Esophagus squamous epithelium (tissue), 5 donors: ENCODE measurements at places on chromosomes 5 and 9. TPM values are rescaled to one million over a fixed set of nuclear protein-coding genes. Genes with fewer than 3 reads are reported as not detected.

GRCh38 chr5:33938507-33938796, 2.3 kb downstream of the RXFP3 start:
- peaks cover 82% of the 10 kb centered on the region for H3K27me3 ChIP-seq
- no peak for DNase-seq
- no peak overlapping the region for H3K4me3 ChIP-seq
- no peaks in the 10 kb centered on the region for H3K36me3 ChIP-seq
- H3K4me1 ChIP-seq, result peaks cover 23% of the 10 kb centered on the region

The DMRTA1 gene
- 5.7 TPM for total RNA-seq

DNA sequence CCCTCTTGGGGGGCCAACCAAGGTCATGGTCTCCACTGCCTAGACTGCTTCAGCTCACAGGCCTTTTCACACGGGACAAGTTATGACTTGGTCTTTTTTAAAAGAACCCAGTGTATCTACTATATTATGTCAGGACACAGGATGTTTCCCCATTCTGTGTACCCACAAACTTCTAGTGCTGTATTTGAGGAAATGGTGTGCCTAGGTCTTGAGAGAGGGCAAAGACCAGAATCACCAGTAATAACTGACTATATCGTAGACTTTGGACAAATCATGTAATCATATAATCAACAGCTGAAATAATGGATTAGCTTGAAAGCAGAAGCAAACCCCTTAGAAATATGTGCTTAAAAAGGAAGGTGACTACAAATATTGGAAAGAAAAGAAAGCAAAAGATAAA, 133.3 kb downstream of the ARL15 start:
- peak overlapping the region; percentile 17 for H3K27ac ChIP-seq
- no peaks in the 10 kb centered on the region for H3K27me3 ChIP-seq
- DNase-seq, result no peak
- no peak overlapping the region for H3K4me3 ChIP-seq

The INSL4 gene
- not detected for total RNA-seq

GRCh38 chr9:89525446-89526374, 27.8 kb upstream of the SEMA4D start:
- no peak for DNase-seq
- H3K36me3 ChIP-seq, result no peaks in the 10 kb centered on the region
- no peaks in the 10 kb centered on the region for H3K27me3 ChIP-seq
- H3K4me1 ChIP-seq, result peaks cover 13% of the 10 kb centered on the region

- H3K27me3 ChIP-seq, result no peaks in the 10 kb centered on the region
- no peak overlapping the region for H3K27ac ChIP-seq
- no peaks in the 10 kb centered on the region for H3K36me3 ChIP-seq
- H3K4me1 ChIP-seq, result no peaks in the 10 kb centered on the region
These were observed 408.1 kb downstream of the MAT2B start for GRCh38 chr5:163913548-163913947.

The PLEKHG4B gene
- total RNA-seq, result 0.19 TPM

GRCh38 chr5:92652756-92653155, 928.3 kb downstream of the NR2F1-AS1 start:
- DNase-seq, result no peak
- no peaks in the 10 kb centered on the region for H3K27me3 ChIP-seq
- H3K27ac ChIP-seq, result no peak overlapping the region
- no peaks in the 10 kb centered on the region for H3K36me3 ChIP-seq
- no peak overlapping the region for H3K4me3 ChIP-seq

The IL4 gene
- total RNA-seq, result not detected

The HBEGF gene
- total RNA-seq, result 53.3 TPM

DNA sequence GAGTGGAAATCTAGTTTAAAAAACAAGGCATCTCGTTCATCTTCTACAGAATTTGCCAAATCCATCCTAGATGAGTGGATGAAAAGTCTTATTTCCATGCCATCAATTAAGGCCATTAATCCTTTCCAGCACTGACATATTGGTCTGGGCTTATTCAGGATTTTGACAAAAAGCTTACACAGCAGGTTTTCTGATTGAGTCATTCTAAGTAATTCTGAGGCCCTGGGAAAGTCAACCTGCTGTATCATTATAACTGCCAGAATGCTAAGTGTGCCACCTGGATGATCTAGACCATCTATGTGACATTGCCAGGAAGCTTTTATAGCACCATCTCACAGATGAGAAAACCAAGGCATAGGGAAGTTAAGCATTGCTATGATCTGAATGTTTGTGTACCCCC, 132.1 kb upstream of the MAP3K1 start:
- no peaks in the 10 kb centered on the region for H3K4me1 ChIP-seq
- no peaks in the 10 kb centered on the region for H3K27me3 ChIP-seq
- H3K36me3 ChIP-seq, result no peaks in the 10 kb centered on the region
- no peak overlapping the region for H3K27ac ChIP-seq

The NR3C1 gene
- total RNA-seq, result 51.1 TPM

- H3K36me3 ChIP-seq, result no peaks in the 10 kb centered on the region
- no peak overlapping the region for H3K4me3 ChIP-seq
- H3K27me3 ChIP-seq, result peaks cover 55% of the 10 kb centered on the region
- no peaks in the 10 kb centered on the region for H3K4me1 ChIP-seq
- H3K27ac ChIP-seq, result no peak overlapping the region
- no peak for DNase-seq
These were observed 38.3 kb downstream of the SLC6A3 start for GRCh38 chr5:1406681-1407640.

DNA sequence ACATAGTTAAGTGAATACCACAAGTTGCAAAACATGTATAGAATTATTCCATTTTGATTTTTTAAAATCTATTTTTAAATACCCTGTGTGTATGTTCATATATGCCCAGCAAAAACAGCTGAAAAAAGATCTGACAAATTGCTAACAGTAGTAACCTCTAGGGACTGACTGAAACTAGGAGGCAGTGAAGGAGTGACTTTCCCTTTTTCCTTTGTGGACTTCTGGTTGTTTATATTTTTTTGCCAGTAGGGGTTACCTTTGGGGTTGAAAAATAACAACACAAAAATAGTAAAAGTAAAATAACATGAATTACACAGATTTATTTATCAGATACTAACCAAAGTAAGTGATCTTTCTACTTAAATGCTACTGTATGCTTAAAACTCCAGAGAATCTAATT, 2.9 kb downstream of the MEGF9 start:
- H3K4me1 ChIP-seq, result peaks cover 47% of the 10 kb centered on the region
- no peak for DNase-seq
- H3K4me3 ChIP-seq, result no peak overlapping the region
- no peaks in the 10 kb centered on the region for H3K27me3 ChIP-seq
- H3K27ac ChIP-seq, result peak overlapping the region; percentile 51
- no peaks in the 10 kb centered on the region for H3K36me3 ChIP-seq

The FOXD4L4 gene
- total RNA-seq, result 1.1 TPM

GRCh38 chr5:94223235-94223634, 395.2 kb downstream of the KIAA0825 start:
- no peaks in the 10 kb centered on the region for H3K36me3 ChIP-seq
- H3K4me3 ChIP-seq, result no peak overlapping the region
- H3K27me3 ChIP-seq, result no peaks in the 10 kb centered on the region
- no peak for DNase-seq
- no peak overlapping the region for H3K27ac ChIP-seq
- H3K4me1 ChIP-seq, result no peaks in the 10 kb centered on the region

DNA sequence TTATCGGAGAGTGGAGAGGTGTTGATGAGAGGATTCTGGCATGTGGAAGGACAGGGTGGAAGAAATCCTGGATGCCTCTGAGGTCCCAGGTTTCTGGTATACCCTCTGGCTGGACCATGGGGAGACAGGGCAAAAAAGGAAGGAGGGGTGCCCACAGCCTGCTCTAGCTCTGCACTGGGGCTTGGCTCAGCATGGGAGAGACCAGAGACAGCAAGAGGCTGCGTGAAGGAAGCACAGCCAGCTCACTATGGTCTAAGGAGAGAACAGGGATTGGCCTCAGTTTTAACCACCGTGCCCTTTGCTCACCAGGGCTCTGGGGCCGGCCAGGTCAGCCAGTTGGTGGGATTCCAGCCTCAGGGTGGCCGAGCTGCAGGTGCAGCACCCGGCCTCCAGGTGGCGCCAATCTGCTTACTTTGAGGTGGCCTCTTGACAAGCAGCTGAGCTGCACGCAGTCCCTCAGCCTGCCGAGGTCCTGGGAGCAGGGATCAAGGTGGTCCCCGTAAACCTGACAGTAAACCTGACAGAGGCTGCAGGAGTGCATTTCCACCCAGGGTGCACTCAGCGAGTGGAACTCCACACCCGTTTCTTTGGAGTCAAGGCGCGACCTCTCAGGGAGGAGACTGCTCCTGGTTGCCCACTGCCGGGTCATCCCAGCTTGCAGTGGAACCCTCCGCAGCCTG, 25.0 kb upstream of the SPTLC1 start:
- peaks cover 9% of the 10 kb centered on the region for H3K4me1 ChIP-seq
- no peaks in the 10 kb centered on the region for H3K36me3 ChIP-seq
- peak; percentile 24 for DNase-seq
- H3K27ac ChIP-seq, result no peak overlapping the region

- no peak for DNase-seq
- H3K4me1 ChIP-seq, result peaks cover 9% of the 10 kb centered on the region
- H3K27ac ChIP-seq, result no peak overlapping the region
- H3K4me3 ChIP-seq, result peak overlapping the region; percentile 36
- no peaks in the 10 kb centered on the region for H3K36me3 ChIP-seq
These were observed 181.9 kb upstream of the TBCA start for GRCh38 chr5:77957931-77958521.

DNA sequence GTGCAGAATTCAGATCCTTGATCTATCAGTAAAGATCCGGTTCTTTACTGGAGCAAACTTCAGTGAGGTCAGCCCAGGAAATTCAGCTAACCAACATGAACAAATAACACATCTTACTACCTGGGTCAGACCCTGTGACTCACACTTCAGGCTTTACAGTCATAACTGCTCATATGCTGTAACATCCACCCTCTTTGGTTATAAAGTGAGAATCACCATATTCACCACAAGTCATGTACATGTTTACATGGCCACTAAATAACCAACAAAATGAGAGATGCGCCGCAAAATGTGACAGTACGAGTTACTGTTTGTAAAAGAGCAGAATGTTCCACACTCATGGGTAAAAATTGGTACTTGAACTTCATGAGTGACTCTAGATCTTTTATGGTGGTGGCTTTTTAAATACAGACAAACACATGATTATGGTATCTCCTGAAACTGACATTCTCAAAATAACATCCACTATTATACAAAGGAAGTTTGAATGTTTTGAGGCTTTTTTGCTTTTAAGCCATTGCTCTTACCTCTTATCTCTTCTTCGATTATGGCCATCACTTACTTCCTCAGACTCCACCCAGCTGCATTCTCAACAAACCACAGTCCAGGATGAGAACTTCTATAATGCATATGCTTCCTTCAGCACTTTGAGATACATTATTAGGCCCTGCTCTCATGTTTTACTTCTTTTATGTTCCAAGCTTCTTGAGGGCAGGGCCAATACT, 516.6 kb downstream of the RAB3C start:
- H3K27me3 ChIP-seq, result no peaks in the 10 kb centered on the region
- H3K4me1 ChIP-seq, result peaks cover 22% of the 10 kb centered on the region
- H3K36me3 ChIP-seq, result no peaks in the 10 kb centered on the region
- H3K4me3 ChIP-seq, result no peak overlapping the region
- no peak for DNase-seq

DNA sequence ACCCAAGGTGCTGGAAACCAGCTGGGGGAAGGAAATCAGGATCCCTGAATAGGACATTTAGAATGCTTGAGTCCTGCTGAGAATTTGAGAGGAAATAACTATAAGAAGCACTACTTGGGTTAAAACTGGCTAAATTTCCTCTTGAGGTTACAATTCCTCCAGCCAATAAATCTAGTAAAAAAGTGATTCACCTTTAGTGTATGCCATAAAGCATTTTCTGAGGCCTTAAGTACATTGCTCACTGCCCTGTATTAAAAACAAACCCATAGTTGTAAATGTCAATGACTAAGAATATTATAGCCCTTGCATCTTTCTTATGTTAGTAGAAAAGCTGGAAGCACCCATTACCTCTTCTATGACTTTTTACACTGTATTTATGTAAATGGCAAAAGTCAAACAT, 634.7 kb upstream of the ARRDC3 start:
- no peak overlapping the region for H3K4me3 ChIP-seq
- H3K27ac ChIP-seq, result no peak overlapping the region
- H3K36me3 ChIP-seq, result no peaks in the 10 kb centered on the region
- no peaks in the 10 kb centered on the region for H3K4me1 ChIP-seq
- DNase-seq, result no peak
- no peaks in the 10 kb centered on the region for H3K27me3 ChIP-seq

GRCh38 chr9:98226516-98226915, 28.9 kb downstream of the TBC1D2 start:
- no peak overlapping the region for H3K4me3 ChIP-seq
- DNase-seq, result no peak
- H3K36me3 ChIP-seq, result peaks cover 85% of the 10 kb centered on the region
- H3K27me3 ChIP-seq, result no peaks in the 10 kb centered on the region

GRCh38 chr9:111832449-111832848, 37.7 kb upstream of the SHOC1 start:
- no peaks in the 10 kb centered on the region for H3K36me3 ChIP-seq
- no peaks in the 10 kb centered on the region for H3K4me1 ChIP-seq
- no peak overlapping the region for H3K27ac ChIP-seq
- no peaks in the 10 kb centered on the region for H3K27me3 ChIP-seq
- no peak for DNase-seq

GRCh38 chr5:18799482-18800128, 1165.3 kb downstream of the TAF11L14 start:
- no peak overlapping the region for H3K27ac ChIP-seq
- no peaks in the 10 kb centered on the region for H3K4me1 ChIP-seq
- no peaks in the 10 kb centered on the region for H3K27me3 ChIP-seq
- DNase-seq, result no peak

DNA sequence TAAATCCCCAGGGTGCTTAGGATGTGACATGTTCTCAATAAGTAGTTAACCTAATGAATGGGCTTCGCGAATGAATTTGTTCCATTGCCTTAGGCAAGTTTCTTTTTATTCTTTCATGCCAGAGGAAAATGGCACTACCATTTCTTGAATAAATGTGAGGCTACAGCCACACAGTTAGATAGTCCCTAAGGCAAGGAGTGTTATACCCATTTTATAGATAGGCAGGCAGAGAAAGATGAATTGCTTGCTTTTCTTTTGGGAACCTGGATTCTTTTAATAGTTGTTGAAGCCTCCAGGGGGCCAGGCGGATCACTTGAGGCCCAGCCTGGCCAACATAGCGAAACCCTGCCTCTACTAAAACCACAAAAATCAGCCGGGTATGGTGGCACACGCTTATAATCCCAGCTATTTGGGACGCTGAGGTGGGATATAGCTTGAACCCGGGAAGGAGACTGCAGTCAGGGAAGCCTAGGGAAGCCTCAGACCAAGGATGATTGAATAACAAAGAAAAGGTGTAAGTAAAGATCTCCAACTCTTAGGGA, 943 bp downstream of the NOP16 start:
- no peaks in the 10 kb centered on the region for H3K27me3 ChIP-seq
- peaks cover 10% of the 10 kb centered on the region for H3K4me1 ChIP-seq
- H3K4me3 ChIP-seq, result peak overlapping the region; percentile 58
- no peak for DNase-seq
